GM12878 (cell line): ENCODE measurements at places on chromosomes 5 and 9.
A peak's percentile ranks its signal among the peaks of the same experiment; 100 is the strongest.

DNA sequence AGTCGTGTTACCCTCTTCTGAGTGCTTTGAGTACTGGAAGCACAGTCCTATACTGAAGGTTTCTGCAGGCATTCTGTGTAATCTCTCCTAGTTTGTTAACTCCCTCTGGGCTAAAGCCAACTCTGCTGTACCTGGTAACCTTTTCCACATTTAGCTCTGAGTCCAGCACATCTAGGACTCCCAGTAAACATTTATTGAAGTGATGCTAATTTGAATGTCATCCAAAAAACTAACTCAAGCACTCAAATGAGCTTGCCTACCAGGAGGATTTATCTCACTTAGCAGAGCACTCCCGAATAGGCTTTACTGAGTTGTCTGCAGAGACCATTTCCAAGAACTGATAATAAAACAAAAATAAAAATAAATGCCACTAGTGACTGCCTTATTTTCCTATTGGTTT, 79.5 kb upstream of the NFIB start:
- no peak for DNase-seq

GRCh38 chr5:115169487-115170133, at the start of gene TRIM36:
Gene TRIM36 (minus strand): TSS chr5:115169908. CDS start chr5:115169634, 274 bp downstream.
- peak; percentile 50 for DNase-seq

GRCh38 chr5:179777456-179777855, 16.3 kb upstream of the LTC4S start:
- DNase-seq, result no peak

DNA sequence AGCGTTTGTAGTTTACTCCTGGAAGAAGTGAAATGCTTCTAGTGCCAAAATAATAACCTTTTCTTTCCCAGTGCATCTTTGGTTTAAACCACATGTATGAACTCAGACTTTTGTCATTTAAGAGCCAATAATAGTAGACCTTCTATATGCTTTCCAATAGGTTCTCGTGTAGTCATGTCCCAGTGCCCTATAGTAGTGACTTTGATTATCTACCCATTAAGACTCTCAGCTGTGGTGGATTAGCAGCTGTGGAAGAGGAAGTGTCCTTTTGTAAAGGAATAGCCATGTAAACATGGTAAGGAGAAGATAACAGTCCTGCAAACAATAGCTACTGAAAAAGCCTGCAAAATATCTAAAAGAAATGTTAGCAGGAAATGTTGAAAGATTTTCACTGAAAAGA, 765.3 kb downstream of the MTRR start:
- no peak for DNase-seq

GRCh38 chr9:92850898-92851297, 26.9 kb downstream of the ZNF484 start:
- DNase-seq, result no peak

DNA sequence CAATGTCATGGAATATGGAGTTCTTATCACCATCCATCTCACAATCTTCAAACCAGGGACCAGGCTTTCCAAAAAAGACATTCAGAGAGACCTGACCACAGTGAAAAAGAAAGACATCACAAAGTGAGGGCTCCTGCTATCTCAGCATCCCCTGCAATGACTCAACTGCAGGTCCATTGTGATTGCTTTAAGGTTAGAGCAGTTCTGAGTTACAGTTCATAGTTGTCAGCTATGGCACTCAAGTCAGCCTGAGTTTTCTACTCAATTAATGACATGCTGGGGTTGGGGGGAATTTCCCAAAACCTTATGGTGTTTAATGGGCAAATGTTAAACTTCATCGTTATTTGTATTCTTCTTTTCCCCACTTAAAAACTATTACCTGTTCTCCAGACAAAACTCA, 58.9 kb downstream of the CEMIP2 start:
- no peak for DNase-seq

- peak; percentile 69 for DNase-seq
These were observed 43.5 kb upstream of the TCF7 start for GRCh38 chr5:134070725-134071613.

DNA sequence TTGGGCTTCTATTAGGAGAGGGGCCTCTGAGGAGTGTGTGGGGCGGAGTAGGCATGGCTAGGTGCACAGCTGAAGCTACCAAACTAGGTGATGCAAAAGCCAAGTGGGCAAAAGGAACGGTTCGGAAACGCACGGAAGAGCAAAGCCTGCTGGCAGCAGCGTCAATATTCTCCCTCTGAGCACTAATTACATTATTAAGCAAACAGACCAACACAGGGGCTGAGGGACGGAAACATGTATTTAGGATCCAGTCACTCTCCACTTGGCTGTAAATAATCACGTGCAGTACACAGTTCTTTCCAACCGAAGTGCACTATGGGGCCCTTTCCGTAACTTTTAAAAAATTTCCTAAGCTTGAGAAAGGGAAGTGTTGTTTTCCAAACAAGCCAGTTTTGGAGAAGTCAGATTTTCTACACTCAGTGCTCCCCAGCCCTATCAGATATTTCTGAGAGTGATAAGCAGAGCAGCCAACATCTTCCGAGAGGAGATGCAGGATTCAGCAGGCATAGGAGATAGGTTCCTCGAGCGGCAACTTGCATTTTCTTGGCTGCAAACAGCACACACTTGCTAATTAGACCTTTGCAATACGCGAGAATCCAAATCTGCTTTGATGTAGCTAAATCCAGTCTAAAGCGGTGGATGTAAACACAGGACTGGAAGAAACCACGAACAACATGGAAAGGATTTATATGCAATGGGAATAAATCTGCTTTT, 217.2 kb upstream of the TBCA start:
- no peak for DNase-seq

DNA sequence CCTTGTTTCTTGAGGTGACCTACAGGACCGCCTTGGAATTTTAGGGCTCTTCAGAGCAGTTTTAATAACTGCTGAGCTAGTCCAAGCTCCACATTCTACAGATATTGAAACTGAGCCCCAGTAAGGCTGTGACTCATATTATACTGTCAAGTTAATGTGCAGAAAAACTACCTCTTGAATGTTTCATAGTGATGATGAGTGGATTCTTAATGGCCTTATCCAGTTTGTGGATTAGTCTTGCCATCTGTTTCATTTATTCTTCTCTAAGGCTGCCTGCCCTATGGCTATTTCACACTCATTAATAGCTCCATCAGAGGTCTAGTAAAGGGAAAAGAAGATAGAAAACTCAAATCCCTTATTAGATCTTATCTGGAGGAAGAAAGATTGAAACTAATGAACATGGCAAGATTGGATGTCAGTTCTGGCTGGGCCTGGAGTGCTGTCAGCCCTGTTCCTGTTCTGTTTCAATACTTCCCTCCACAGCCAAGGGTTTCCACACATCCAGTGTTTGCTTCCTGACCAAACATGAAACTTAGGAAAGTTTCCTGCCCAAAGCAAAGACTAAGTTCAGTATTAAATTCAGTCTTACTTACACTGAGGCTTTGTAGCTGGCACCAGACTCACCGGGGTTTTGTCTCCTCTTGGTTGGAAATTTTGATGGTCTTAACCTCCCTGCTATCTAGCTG, 215.6 kb upstream of the DMAC1 start:
- DNase-seq, result no peak

DNA sequence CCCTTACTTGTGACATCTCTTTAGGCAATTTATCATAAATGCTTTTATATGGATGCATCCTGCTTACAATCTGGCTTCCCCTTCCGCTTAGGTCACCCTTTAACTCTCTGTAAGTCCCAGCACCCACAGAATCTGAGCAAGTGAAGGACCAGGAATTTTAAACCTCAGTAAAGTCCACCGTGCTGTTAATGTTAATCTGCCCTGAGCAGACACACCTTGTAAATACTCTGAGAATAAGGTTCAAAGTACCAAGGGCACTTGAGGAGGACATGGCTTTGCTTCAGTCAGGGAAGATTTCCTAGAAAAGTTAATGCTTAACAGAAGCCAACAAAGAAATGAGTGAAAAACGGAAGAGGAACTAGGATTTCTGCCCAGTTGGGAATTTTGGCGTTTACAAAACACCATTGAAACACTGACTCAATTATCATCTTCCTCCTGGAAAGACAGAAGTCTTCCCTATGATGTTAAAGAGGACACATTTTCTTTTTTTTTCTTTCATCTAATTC, 26.4 kb upstream of the TTC39B start:
- DNase-seq, result no peak

GRCh38 chr5:177296581-177296980, 6.9 kb downstream of the RAB24 start:
- DNase-seq, result no peak

- no peak for DNase-seq
These were observed 81.3 kb upstream of the CTSL start for GRCh38 chr9:87644659-87645058.

DNA sequence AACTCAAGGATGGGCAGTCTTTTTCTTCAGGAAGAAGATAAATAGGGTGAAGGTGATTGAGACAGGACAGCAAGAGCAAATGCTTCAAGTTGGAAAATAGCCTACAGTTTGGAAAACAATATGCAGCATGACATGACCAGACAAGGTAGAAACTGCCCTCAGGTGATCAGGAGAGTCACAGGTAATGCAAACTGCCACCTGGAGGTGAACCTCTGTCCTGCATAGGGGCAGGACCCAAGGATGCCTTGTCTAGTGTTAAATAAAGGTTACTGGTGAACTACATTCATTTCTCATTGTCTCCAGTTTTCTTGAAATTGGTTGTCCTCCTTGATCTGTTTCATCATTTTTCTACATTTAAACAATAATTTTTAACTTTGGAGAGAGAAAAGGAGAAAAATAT, 232.1 kb downstream of the SEMA5A start:
- DNase-seq, result no peak

DNA sequence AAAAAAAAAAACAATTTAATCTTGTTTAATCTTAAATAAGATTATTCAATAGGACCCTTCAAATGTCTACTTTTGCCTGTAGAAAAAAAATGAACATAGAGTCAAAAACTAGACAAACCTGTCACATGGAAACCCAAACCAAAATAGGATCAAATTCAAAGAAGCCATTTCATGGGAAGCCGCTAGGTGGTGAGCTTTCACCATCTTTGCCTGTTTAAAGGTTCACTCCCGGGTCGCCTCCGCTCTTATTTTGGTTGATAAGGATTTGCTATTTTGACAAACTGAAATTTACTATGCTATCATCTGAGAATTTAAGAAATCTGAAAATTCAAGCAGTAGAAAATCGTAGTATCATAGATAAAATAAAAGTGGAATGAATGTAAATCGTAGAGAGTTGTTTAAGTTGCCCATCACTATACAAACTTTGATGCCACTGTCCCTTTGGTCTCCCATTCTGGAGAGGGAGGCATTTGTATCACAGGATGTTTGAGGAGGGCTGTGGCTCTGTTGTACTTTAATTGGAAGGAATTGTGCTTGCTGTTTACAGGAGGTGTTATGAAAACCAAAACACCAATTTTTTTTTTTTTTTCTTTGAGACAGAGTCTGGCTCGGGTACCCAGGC, 43.5 kb upstream of the DNAH5 start:
- no peak for DNase-seq

DNA sequence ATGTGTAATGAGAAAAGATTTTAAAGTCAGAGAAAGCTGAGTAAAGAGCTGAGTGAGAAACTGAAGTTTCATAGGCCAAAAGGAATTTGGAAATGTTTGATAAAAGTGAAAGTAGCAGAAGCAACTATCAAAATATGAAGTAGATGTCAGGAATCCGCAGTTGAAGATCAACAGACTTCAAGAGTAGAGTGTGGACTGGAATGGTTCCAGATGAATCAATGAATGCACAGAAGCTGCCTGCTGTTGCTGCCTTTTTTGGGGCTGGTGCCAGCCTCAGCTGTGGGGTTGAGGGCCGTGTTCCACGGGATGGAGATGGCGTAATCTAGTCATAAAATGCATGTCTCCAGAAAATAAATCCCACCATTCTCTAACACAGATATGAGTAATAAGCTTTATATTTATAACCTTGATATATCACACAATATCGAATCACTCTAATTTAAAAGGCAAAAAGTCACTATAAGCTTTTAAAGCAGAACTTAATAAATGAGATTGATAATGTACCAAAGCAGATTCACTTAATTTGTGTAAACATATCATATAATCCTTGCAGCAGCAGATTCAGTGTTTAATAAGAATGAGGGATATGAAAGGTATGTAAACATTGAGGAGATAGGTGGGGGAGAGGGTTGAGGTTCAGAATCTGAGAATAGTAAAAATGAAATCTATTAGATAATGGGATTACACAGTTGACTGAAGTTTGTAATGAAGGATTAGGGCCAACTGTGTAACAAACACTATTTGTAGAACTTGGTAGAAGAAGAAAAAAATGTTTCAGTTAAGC, 652.3 kb upstream of the FTMT start:
- DNase-seq, result no peak

DNA sequence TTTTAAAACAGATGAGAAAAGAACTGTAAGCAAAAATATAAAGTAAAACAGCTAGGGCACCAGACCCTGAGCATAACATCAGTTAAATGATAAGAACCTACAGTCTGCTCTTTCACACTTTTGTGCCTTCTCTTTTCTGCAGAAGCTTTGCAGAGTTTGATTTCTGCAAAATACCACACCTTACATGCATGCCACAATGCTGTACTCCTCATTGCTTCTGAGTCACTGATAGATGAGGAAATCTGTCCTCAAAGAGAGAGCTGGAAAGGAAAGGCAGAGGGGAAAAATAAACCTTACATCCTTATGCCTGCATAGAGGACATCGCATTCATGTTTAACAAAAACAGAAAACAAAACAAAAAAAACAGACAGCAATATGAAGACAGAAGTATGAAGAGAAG, 142.9 kb downstream of the ATPSCKMT start:
- no peak for DNase-seq

DNA sequence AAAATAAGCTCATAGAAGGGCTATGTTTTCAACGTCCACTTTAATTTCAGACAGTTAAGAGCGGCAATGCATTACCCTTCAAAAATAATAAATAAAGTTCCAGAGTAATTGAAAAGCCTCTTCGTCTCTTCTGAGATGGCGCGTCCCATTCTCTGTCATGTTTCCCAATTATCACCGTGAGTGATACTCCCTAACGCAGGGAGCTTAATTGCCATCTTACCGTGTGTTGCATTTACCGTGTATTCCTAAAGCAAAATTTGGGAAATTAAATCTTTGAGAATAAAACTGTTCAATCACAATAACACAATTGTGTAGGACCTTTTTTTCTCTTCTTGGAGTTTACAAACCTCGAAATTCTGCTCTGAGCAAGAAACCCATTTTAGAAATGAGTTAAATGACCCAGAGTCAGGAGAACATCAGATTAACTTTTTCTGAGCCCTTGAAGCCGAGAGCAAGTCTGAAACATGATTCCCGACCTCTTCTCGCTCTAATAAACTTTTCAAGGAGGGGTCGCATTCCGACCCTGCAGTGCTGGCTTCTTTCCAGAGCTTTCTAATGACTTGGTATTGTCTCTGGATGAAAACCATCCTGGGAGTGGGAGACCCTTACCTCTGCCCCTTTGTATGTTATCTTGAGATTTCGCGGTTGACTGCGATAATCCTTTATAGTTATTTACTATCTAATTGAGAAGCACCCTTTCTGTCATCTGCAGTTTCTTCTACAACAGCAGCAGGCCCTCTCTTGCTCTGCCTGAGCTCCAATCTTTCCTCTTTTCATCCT, 251.5 kb downstream of the FSTL4 start:
- DNase-seq, result no peak

DNA sequence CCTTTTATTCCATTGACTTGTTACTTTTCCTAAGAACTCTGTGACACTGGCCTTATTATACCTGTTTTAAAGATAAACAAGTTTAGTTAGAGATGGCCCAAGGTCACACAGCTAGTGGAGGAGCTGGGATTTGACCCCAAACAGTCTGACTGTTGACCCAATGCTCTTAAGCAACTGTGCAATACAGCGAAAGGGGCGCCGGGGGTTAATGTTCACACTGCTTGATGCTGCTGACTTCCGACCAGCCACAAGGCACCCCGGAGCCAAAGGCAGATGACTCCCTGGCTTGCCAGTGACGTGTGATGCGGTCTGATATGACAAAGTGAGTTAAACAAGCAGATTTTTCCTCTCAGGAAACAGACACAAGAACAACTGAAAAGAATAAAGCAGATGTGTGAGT, 23.9 kb downstream of the PIK3R1 start:
- DNase-seq, result no peak
